ENCODE measurements at places on chromosomes 12 and 14.
A peak's percentile ranks its signal among the peaks of the same experiment; 100 is the strongest.

DNA sequence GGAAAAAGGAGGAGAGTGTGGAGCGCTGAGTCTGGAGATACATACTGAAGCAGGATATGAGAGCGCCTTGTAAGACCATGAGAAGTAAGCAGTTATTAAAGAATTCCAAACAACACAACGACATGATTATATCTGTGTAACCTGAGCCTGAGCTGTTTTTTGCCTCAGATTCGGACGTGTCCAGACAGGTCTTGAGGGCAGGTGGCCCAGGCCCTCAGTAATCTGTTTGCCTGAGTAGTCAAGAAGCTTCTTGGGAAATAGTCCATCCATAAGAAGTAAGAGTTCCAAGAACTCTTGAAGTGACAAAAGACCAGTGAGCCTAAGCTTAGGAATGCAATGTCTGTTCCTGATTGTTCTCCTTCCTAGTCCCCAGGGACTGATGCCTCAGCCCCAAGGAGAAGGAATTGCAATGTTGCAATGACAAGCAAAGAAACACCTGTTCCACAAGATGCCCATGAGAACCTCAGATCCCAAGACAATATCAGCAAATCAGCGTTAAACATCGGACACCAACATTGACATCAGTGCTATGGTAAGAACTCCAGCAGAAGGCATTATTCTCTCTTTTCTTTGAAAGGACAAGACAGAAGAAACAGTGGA, 34.7 kb upstream of the ADAMTS20 start:
- no peak for DNase-seq

DNA sequence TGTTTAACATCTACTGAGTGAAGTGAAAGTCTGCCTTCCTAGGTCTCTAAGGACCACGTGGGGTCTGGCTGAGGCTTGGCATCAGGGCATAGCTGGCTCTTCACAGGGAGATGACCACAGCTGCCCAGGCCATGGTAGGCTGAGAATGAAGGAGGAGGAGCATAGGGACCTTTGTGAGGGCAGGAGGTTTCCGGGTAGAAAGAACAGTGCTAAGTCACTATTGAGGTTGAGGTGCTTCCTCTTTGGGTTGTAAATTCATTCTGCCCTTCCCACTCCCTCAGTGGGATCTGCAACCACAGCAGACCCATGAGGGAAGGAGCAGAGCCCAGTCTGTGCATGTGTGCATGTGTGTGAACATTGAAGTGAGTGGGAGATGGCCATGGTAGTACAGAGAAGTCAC, 909.6 kb downstream of the VRK1 start:
- no peak for DNase-seq

- no peak for DNase-seq
Measured at GRCh38 chr12:127582074-127582473, 684.9 kb upstream of the TMEM132C start.

- no peak for DNase-seq
Measured at GRCh38 chr12:21576431-21576830, 28.2 kb downstream of the GYS2 start.

DNA sequence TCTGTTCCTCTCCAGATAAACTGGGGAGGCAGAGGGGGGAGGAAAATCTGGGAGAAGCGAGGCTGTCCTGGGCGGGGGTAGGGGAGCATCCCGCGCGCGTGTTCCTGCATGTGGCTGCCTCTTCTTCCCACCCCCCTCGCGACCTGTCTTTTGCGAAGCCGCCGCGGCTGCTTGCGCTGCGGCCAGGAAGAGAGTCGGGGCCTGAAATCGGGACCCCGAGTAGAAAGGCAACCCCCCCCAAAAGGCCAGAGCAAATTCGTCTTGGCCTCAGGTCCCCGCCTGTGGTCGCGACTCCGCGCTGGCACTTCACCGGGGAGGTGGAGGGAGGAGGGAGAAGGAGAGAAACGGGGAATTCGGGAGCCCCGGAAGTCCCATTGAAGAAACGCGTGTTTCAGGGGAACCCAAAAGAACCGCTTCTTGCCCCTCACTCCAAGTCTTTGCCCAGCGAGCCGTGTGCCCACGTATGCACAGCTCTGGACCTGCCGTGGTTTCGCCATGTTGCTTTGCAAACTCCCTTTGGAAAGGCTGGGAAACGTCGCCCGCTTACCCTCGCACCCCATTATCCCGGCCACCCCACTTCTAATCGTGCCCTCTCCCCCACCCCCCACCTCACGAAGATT, 944 bp downstream of the CCND2 start:
- no peak for DNase-seq

DNA sequence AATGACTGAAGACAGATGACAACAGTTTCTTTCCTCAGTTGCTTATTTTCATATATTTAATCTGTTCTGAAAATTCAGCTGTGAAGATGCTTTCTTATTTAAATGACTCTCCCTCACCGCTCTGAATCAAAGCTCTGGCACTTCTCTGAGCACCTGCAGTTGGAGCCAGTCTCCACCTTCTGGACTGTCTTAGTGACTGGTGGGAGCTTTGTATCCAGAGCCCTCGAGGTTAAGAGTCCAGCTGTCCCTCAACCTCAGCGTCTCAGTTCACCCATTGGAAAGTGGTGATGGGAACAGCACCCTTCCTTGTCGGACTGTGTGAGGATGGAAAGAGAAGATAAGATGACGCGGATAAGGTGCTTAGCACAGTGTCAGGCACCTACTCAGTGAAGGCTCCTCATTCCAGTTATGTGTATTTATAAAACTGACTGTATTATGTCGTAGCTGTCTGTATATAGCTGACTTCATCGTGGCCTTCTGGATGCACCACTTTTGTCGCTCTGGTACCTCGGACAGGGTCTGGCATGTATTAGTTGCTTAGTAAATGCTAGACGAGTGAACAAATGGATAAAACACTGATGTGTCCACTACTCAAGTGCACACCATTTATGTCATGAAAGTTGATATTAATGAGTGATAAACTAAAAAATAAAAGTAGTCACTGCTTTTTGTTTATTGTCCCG, 34.5 kb downstream of the ELK3 start:
- DNase-seq: no peak

DNA sequence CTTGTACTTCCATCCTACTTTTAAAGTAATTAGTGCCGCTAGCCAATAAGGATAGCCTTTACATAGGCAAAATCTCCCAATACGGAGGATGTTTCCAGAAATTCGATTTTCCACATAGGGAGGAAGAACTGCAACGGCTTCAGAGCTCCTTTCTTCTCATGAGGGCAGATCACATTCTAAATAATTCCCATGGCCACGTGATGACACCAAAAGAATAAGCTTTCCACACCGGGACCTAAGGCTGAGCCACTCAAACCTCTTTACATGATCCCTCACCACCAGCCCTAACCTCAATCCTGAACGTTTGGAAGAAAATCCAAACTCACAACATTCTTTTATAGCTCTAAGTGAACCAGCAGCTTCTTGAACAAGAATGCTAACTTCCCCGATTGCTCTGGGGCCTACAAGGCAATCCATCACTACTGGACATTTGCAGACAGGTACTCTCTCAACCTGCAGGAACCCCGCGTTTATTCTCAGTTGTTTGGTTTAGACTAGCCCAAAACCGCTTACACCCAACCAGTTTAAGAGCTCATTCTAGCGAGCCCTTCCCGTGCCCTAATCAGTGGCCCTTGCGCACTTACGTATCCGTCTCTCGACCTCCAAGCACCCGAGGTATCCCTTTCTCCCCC, 884 bp downstream of the CAPRIN2 start:
- no peak for DNase-seq

- no peak for DNase-seq
Measured at GRCh38 chr14:61429316-61429715, 107.9 kb downstream of the PRKCH start.

- DNase-seq: no peak
Measured at GRCh38 chr14:55356913-55357312, 54.7 kb downstream of the ATG14 start.

DNA sequence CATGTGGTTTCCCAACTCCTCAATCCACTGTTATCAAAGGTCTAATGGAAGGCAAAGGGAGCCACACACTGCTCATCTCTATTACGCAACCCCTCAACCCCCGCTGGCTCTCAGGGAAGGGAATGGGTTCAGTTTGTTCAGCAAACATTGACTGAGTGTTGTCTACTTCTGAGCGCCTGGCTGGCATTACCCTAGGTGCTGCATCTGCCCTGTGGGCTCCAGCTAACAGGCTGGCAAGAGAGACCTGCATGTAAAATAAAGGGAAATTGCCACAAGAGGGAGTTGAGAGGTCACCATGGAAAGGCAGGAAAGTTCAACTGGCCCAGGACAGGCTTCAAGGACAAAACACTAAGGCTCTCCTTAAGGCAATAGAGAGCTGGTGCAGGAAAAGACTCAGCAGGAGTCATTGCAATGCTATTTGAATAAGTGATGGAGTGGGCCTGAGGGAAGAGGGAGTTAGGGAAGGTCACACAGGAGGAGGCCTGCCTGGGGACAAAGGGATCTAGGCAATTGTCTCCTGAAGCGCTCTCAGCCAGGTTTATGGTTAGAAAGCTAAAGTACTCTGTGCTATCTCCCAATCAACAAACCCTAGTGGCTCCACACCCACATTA, 5.5 kb upstream of the ZNF740 start:
- no peak for DNase-seq

- DNase-seq: no peak
Measured at GRCh38 chr14:78092040-78092439, 78.1 kb upstream of the NRXN3 start.

- DNase-seq: no peak
Measured at GRCh38 chr12:67457136-67457535, 188.0 kb downstream of the CAND1 start.

DNA sequence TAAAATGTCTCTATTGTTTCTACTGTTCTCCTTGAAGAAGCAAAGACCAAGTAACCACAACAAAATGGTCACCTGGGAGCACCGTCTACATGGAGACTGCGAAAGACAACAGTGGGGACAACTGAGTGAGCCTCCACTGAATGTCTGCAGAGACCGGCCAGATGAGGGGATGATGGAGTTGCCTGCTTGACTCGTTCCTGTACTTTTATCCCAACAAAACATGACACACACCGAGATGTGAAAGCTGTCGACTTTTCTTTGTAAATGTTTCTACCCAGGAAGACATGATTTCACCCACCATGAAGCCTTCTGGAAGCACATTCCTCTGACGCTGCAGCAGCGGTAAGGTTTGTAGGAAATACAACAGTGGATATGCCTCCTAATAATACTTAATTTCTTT, 66.9 kb downstream of the FOXN3 start:
- no peak for DNase-seq

DNA sequence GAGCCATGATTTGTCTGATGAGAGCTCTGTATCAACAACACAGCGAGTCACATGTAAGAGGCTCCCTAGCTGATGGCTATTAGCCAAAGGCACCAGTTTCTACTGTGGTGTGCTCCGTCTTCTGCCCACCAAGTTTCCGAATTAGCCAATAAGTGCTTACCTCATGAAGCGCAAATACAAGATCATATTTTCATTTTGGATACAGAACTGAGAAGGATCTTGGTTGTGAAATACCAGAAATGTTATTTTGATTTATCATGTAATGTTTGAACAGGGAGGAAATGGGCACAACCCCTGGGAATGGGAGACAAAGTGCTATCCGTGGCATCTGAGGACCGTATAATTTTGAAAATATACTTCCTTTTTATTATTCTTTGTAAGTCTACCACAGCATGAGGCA, 234.3 kb downstream of the DACT1 start:
- no peak for DNase-seq

- peak; percentile 94 for DNase-seq
Measured at GRCh38 chr12:100266585-100266834, 369 bp downstream of the DEPDC4 start.

GRCh38 chr12:117525766-117526165, 164.3 kb upstream of the NOS1 start:
- DNase-seq: no peak

- DNase-seq: no peak
Measured at GRCh38 chr12:87368259-87368658, 660.9 kb downstream of the C12orf50 start.

- no peak for DNase-seq
Measured at GRCh38 chr12:31970199-31970598, 11.0 kb downstream of the RESF1 start.

DNA sequence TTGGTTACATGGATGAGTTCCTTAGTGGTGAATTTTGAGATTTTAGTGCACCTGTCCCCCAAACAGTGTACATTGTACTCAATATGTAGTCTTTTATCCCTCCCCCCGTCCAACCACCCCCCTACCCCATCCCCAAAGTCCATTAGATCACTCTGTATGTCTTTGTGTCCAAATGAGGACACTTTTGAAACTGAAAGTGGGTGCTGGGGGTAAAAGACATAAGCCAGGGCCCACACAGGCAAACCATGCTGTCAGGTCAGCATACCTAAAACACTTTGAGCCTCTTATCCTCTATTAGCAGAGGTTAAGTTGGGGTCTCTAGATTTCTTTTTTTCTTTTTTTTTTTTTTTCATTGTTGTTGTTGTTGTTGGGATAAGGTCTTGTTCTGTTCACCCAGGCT, 31.3 kb upstream of the KICS2 start:
- DNase-seq: no peak

DNA sequence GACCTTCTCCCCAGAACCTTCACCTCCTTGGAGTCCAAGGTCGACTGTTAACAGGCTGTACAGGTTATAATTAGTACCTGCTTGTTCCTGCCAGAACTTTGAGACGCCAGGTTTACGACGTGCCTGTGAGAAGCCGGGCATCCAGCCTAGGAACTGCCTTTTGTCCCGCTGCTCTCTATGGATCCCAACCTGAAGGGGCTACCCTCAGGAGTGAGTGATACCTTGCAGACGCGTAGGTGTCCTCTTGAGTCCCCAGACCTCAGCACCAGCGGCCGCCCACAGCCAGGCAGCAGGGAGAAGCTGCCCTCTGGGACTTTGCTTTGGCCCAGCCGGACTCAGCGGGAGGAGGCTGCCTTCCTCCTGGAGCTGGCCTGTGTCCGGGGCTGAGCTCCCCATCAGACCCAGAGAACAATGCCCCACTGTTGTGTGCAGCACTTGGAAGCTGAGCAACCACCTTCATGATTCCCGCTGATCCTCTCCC, 16.2 kb downstream of the SYNE3 start:
- DNase-seq: no peak

- DNase-seq: no peak
Measured at GRCh38 chr12:131825146-131825892, 2.9 kb upstream of the MMP17 start.

- DNase-seq: no peak
Measured at GRCh38 chr12:80551897-80552296, 107.9 kb downstream of the PTPRQ start.

DNA sequence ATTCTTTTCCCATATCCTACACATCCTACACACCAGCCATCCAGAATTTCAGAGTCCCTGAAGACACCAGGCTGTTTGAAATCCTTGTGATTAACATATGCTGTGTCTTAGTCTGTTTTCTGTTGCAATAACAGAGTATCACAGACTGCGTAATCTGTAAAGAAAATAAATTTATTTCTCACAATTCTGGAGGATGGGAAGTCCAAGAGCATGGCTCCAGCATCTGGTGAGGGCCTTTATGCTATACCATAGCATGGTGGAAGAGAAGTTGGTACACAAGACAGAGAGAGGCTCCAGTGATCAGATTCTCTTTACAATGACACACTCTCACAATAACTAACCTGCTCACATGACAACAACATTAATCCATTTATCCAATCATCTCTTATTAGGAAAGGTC, 4.1 kb downstream of the ART4 start:
- no peak for DNase-seq
